Stimulated activated CD8-positive, alpha-beta memory T cell treated with anti-CD3 and anti-CD28 coated beads, Interleukin-12 subunit alpha, Interleukin-12 subunit beta, amount 100 ng/mL, for 4 hours (primary cell): ENCODE measurements at places on chromosomes 6 and 20.

DNA sequence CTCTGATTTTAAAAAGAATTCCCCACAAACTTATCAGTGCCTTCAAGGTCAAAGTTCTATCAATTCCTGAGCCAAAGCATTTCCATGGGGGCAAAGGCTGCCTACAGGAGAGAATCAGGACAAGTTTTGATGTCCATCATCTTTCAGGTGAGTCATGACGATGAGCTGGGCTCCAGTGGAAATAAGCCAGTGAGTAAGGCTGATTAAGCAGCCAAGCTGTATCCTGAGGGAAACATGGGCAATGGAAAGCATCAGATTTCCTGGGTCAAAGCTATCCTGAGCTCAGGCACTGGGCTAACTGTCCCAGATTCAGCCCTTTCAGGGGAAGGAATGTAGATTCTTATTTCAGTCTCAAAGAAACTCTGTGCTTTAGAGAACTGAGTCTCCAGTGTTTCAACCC lies 377.4 kb downstream of the CD109 start:
- DNase-seq = no peak

GRCh38 chr20:4082406-4083097 lies 67.2 kb upstream of the RNF24 start:
- DNase-seq = peak; percentile 31

- DNase-seq = no peak
Observed at GRCh38 chr6:88641178-88641903, 322.1 kb downstream of the RNGTT start.

DNA sequence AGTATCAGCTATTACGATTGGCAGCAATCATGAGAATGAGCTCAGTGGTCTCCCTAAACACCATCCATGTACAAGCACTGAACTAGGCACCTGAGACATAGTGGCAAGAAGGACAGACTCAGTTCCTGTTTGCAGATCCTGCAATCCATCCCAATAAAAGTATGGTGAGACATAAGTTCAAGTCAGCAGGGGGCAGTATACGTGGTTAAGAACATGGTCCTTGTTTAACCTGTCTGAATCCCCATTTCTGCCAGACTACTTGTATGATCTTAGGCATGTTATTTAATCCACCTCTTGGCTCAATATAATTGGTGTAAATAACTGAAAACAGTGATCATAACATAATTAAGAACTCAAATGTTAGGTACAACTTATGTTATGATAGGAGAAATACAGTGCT lies 33.2 kb upstream of the PNISR start:
- no peak for DNase-seq

- DNase-seq = no peak
Observed at GRCh38 chr6:139588076-139588639, 213.7 kb upstream of the CITED2 start.

DNA sequence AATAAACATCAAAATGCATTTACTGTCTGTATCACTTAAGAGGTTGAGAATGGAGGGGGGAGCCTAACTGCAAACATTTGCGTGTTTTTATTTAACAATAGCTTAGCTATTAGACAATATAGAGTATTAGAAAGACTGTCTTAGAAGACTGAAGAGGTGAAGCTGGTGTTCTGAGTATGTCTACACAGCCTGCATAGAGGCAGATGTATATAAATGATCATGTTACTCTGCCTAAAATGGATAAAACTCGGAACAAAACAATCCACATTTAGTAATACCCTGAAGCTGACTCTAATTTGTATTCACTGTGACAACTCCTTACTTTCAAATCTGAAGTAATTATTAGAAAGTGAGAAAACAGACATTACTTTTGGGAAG lies 181.9 kb downstream of the GMPR start:
- DNase-seq = no peak

DNA sequence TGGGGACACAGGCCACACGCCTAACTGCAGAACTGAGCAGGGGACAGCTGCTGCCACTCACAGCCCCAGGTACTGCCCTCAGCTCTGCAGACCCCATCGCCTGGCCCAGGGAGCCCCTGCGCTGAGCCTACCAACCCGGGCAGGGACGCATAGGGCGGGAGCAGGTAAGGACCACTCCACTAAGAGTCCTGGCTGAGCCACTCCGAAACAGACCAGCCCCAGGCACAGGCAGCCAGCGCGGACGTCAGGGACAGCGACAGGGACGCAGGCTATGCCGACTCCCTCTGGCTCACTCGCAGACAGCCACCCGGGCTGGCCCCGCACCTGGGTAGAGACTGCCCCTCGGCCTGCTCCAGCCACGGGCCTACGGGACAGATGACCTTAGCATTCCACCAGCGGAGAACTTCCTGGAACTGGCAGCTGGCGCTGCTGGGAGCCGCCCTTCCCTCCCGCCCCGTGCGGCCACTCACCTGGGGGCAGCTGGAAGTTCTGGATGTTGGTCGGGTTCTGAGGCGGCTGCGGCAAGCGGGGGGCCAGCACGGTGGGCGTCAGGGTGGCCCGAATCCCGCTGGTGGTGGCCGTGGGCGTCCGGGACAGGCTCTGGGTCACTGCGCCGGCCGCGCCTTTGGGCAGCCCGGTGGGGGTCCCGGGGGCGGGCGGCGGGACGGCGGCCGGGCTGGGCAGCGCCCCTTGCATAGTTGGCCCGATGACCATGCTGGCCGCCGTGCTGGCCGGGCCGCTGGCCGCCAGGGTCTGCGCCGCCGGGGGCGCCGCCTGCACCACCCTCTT lies 1.5 kb downstream of the TAF4 start:
- DNase-seq = no peak

DNA sequence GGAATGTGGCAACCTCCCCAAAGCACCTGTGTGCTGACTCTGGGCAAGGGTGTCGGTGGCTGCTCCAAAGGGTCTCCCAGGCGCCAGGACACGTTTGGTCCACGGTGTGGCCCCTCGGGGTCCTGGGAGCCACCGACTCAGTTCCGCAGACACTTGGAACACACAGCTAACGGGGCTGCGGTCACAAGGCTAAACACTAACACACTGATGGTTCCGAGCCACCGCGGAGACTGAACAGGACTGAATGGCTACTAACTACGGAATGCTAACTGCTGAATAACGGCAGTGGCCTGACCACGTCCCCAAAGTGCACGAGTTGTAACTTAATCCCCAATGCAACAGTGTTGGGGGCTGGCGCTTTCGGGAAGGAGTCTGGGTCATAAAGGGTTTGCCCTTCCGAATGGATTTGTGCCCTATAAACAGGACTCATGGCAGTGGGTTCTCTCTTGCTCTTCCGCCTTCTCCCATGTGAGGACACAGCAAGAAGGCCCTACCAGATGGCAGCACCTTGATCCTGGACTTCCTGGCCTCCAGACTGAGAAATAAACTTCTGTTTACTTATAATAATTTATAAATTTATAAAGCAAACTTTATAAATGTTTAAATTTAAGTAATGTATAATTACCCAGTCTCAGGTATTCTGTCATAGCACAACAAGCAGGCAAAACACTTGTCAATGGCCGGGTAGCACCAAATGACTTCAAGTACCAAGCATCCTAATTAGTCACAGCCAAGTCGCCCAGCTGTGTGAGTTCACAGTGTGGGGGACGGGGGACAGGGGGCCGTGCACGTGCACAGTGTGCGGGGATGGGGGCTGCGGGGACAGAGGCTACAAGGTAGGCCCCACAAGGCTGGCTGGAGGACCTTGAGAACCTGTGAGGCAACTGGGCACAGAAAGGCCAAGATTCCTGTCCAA lies 2.3 kb upstream of the EEF1A2 start:
- DNase-seq = no peak

- no peak for DNase-seq
Observed at GRCh38 chr6:161792851-161793493, 519.1 kb upstream of the AGPAT4 start.

GRCh38 chr6:126300735-126301134 lies 39.2 kb upstream of the CENPW start:
- no peak for DNase-seq

DNA sequence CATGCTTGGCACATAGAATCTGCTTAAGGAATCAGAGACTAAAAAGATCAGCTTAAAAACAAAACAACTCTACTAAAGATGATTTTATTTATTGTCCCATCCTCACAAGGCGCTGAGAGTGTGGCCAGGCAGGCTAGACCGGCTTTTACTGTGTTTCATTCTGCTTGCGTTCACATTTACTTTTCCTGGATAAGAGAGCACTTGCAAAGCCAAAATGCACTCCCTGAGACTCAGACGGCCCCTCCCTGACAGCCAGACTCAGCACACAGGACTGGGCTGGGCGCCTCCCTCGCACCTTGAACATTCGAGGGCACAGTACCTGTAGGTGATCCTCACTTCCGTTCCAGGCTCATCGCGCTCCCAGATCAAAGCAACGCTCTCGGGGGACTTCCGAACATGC lies 10.2 kb downstream of the ACSS1 start:
- DNase-seq = no peak

DNA sequence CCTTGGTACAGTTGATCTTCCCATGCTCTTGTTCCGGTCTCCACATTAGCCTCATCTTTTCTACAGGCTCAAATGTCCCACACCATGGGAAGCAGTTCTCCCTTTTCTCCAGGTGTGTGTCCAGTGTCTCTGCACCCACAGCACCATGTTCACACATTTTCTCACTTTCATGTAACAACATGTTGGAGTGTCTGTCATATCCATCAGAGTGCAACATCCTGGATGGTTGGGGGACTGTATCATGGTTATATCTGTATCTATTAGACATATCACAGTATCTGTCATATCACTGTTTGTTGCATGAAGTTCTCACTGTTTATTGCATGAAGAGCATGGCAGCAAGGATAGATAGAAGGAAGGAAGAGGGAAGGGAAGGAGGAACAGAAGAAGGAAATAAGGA lies 635.6 kb downstream of the EPM2A start:
- no peak for DNase-seq

DNA sequence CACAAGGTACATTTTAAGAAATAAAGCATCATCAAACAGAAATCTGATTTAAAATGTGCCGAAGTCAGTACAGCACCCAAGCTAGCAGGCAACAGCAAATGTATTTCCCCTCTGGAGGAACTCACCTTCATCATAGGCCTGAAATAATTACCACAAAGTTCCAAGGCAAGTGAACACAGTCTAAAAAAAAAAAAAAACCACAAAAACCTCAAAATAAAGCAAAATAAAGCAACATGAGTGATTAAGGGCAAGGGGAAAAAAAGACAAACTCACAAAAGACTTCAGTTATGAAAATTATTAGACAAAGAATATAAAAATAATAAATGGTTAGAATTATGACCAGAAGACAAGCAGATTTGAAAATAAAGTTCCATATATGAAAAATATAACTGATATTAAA lies 10.4 kb downstream of the GPR63 start:
- DNase-seq = no peak

DNA sequence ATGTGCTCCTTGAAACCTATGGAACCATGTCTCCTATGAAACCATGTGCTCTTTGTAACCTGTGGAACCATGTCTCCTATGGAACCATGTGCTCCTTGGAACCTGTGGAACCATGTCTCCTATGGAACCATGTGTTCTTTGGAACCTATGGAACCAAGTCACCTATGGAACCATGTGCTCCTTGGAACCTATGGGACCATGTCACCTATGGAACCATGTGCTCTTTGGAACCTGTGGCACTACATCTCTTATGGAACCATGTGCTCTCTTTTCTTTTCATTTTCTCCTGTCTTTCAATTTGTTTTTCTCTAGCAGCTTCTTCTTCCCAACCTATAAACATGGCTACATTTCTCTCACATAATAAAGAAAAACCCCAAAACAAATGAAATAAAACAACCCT lies 11.9 kb upstream of the CCN2 start:
- no peak for DNase-seq

- no peak for DNase-seq
Observed at GRCh38 chr6:87808005-87808757, 106.1 kb upstream of the AKIRIN2 start.

DNA sequence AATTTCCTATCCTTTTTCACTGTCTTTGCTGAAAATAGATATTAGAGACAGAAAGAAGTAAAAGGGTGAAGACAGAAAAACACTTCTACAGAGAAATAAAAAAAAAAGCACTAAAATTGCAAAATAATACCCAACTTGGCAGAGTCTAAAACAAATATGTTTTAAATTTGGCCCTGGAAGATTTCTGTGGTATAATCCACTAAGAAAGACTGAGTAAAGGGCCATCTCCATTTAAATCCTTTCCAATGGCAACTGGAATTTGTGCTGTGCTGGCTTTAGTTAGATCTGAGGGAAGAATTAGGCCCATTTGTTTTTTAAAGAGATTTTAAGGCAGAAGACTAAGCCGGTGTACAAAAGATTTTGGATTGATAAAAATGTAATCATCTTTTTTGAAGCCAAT lies 321.2 kb downstream of the GJA1 start:
- no peak for DNase-seq

GRCh38 chr6:25066593-25066992 lies 130.8 kb upstream of the RIPOR2 start:
- no peak for DNase-seq

DNA sequence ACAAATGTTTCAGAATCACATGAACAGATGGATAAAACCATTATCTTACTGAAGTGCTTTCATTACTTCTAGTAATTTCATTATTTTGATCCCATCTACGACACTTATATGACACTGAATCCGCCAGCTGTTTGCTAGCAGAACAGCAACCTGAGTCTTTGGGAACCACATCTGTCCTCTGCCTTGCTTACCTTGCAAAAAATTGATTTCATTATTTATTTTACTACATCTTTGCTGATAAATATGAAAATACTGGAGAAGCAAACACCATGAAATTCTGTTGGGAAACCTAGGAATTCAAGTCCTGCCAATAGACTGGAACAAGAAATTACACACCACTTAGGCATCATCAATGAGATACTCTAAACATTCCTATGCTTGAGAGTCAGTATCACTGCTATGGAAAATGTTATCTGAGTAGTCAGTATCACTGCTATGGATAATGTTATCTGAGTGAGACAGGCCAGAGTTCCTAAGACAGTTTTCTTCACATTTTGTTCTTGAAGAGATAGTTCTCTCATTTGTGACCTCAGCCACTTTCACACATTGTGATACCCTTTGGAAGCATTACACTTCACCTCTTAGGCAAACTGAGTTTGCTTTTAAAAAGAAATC lies 91.9 kb downstream of the PDE10A start:
- no peak for DNase-seq

DNA sequence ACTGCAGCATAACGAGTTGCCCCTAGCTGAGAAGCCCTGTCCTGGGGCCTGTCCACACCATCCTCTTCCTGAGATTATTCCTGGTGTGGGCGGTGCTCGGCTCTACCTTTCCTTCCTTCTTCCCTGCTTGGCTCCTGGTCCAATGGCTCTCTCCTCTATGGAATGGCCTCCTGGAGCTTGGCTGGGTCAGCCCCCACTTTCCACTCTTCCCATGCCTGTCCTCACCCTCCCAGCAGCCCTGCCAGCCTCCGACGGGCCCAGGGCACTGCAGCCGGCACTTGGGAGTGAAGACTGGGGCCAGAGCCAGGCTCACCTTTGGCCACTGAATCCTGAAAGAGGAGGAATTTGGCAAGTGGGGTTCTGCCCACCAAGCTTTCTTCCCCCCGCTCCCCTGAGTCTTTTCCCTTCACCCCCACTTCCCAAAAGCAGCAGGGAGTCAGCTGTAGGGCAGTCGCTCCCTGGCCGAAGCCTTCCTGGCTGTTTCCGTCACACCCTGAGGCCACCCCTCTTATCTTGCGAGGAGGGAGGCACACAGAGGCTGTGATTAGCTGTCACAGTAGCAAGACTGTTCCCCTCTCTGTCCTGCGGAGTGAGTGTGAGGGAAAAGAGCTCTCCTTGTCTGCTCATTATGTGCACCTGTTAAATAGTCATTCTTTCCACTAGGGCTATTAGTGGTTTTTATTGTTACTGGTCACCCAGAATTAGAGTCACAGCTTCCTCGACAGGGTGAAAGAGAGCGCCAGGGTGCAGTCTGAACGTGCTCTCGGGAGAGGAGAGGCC lies 6.3 kb upstream of the CDSN start:
- DNase-seq = no peak

GRCh38 chr6:99629293-99629692 lies 22.7 kb downstream of the PRDM13 start:
- no peak for DNase-seq

GRCh38 chr6:162704001-162704400 lies 23.6 kb downstream of the PRKN start:
- no peak for DNase-seq
